ENCODE measurements at places on chromosomes 3 and 15.

DNA sequence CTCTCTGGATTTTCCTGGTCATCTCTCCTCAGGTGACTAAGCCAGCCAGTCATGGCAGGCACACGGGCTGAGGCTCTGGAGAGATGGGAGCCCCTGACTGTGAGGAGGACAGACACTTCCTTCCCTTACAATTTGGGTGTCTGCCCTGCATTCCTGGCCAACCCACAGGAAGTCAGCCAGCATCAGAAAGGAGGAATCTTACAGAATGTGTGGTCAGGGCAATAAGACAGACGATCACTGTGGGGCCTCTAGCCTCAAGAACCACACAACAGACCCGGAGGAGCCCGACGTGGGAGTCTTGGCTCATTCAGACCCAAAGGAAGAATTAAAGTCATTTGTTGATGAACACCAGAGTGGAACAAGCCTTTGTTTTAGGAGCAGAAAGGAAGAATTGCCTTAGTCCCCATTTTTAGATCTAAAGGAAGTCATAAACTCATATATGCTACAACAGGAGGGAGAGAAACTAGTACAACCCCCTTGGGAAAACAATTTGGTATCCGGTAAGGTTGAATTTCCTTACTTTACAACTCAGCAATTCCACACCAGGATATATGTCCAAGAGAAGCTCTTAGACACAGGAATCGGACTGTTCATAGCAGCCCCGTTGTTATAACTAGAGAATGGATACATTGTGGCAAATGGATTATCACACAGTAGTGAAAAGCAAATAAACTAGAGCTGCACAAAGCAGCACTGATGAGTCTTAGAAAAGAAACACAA is 62.2 kb downstream of the ABTB1 start:
- DNase-seq: no peak

- no peak for DNase-seq
These were observed 86.9 kb upstream of the UBE3A start for GRCh38 chr15:25525741-25526140.

- peak; percentile 0 for DNase-seq
These were observed 905.8 kb downstream of the IGSF11 start for GRCh38 chr3:118128886-118129285.

- DNase-seq: no peak
These were observed 662.9 kb upstream of the TBL1XR1 start for GRCh38 chr3:177860184-177860583.

- DNase-seq: no peak
These were observed 14.1 kb upstream of the HRH1 start for GRCh38 chr3:11140030-11140712.

DNA sequence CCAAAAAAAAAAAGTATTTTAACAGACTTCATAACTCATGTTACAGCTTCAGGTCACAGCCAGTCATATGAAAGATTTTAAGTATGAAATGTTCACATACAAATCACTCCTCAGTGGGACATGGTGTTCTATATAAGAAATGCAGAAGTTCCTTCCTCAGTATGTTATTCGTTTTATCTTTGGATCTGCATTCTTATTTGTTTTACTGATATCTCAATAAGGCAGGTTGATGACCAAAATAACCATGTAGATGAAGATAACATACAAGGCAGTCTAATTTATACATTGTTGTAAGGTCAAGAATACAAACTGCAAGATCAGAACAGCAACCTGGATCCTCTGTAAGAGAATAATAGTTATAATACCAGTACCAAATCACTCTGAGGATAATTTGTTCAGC is 75.6 kb downstream of the CHAC1 start:
- DNase-seq: no peak

DNA sequence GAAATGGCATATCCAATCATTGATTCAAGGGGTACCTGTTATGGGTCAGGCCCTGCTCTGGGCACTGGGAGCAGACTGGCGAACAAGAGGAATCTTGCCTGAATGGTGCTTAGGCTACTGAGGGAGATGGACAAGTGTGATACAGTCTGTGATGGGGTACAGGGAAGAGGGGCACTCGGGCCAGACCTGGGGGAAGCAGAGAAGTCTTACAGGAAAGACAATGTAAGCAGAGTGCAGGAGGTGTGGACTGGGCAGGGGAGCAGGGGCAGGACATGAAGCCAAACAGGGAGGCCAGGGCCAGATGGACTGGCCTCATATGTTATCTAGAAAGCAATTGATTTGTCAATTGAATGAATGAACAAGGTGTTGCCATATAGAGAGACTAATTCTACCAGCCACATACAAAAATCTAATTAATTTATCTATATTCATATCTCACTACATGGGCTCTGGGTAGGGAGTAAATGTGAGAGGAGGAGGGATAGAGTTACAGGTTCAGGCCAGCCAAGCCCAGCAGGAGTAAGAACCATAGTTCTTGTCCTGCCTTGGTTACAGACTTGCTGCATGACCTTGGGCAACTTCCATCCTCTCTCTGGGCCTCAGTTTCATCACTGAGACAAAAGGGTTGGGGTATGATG is 3.6 kb upstream of the IGDCC4 start:
- DNase-seq: no peak

- no peak for DNase-seq
These were observed 23.6 kb downstream of the NR2F2 start for GRCh38 chr15:96353930-96354730.

DNA sequence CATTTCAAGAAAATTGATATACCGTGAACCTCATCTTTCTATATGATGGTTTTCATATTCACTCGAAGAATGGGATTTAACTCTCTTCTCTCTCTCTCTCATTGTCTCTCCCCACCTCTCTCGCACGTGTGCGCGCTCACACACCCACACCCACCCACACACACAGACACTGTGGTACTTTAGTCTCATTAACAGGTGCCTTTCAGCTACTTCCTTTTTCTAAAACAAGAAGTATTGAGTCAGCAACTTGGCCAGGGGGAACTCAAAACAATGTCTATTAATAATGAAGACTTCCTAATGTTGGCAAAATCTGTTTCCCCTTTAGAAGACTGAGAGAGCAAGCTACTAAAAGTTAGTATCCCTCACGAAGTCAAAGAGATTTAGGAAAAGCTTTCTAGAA is 150.7 kb downstream of the TMCO5A start:
- DNase-seq: no peak

DNA sequence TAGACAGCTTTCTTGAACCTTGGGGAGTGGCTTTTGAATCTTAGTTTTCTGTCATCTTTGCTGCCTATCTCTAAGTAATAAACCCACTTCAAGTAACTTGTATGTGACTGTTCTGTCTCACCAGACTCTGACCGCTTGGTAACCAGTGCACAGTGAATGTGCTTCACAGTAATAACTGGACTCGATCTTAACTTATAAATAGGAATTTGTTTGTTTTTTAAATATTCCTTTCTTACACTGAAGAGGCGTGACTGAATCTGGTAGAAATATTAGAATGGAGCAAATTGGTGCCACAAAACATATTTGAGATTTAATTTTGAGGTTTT is 318.0 kb downstream of the GBE1 start:
- DNase-seq: no peak

DNA sequence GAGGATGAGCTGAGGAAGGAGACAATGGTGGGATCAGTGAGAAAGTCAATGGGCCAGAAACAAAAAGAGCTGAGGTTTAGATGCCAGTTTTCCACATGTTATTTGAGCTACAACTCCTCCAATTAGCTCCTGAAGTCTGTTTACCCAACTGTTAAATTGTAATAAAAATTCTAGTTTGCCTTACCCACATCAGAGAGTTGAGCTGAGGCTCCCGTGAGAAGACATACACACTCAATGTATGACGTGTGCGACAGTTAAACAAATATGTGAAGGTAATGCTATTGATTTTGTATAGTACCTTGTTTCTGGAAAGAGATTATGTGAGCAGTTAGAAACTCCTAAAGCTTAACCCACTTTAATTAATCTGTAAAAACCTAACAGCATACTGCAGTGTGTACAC is 318.1 kb upstream of the GRM7 start:
- no peak for DNase-seq

GRCh38 chr3:17258823-17259436 is 374.2 kb downstream of the PLCL2 start:
- no peak for DNase-seq

DNA sequence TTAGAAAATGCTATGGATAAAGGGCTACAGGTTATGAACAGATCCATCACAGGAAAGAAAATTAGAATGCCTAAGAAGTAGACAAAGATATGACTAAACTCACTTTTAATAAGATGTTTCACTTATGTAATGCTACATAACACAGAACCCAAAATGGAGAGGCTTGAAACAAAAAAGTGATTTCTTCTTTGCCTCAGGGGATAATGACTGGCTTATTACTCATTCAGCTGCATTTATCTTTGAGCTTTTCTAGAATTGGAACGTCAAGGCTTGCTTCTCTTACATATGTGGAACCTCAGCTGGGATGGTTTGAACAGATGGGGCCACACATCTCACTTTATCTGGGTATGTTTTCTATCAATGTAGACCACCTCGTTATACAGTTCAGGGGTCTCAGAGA is 120.6 kb upstream of the EPHA3 start:
- DNase-seq: no peak

- peak; percentile 46 for DNase-seq
These were observed 339.8 kb downstream of the THSD4 start for GRCh38 chr15:71455107-71455506.

DNA sequence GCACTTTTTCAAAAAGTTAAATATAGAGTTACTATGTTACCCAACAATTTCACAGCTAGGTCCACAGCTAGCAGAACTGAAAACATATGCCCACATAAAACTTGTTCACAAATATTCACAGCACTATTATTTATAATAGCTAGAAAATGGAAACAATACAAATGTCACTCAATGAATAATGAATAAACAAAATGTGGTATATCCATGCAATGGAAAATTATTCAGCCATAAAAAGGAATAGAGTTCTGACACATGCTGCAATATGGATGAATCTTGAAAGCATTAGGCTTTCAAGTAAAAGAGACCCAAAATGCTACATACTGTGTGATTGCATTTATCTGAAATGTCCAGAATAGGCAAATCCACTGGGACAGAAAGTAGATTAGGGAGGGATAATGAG is 111.9 kb downstream of the MECOM start:
- no peak for DNase-seq

GRCh38 chr3:73656241-73656890 is 31.6 kb upstream of the PDZRN3 start:
- DNase-seq: no peak

- no peak for DNase-seq
These were observed 74.9 kb upstream of the NDN start for GRCh38 chr15:23762026-23762425.

DNA sequence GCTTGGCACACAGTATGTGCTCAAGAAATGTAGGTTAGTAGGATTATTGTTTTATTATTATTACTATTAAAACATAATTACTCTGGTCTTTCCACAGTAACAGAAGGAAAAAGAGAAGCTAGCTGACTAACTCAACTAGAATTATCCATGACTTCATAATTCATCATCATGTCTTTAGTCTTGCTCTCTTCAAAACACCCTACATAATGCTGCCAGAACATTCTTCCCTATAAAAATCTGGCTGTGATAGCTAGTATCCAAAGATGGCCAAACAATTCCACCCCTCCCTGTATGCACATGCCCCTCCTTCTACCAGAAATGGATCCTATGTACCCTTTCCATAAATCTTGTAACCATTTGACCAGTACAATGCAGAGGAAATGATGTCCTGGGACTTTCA is 48.8 kb upstream of the SRGAP3 start:
- no peak for DNase-seq

DNA sequence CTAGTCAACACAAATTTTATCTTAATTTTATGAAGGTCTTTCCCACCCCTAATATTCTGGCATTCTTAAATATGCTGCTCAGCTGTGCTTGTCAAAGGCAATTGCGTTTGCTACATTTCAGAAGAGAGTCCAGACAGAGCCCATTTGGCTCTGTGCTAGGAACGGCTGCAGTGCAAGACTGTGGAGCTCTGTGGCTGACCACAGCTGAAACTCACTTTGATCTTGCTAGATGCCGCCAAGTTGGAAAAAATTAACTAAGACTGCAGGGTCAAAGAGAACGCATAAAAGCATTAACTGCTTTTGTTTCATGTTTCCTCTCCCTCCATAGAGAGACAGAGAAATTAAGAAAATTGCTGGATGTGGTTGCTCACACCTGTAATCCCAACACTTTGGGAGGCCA is 7.6 kb upstream of the PPP1R2 start:
- DNase-seq: no peak

- DNase-seq: no peak
These were observed 451 bp downstream of the ONECUT1 start for GRCh38 chr15:52789601-52790168.

DNA sequence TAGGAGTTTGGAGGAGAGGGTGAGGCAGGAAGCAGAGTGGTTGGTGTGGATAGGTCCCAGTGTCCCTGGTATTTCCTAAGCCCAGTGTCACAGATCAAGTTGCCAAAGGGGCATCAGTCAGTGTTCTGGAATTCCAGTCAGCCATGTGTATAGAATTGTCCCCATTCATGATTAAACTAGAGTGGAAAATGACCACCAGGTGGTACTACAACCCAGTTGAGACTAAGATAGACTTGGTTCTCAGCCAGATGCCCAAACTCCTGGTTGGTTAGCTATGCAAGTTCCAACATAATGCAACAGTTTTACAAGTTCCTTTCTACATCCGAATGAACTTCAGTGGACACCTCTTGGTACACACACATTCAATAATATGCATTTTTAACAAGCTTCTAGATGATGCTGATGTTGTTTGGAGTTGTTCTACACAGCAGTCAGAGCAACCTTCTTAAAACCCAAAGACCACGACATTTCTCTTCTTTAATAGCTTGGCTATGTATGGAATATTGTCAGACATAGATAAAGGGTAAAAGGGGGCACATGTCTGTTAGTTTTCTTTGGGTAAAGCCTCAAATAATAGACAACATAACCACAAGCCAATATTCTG is 8.4 kb upstream of the ATR start:
- peak; percentile 53 for DNase-seq
